ENCODE measurements at places on chromosomes 6 and 20.
A peak's percentile ranks its signal among the peaks of the same experiment; 100 is the strongest.

DNA sequence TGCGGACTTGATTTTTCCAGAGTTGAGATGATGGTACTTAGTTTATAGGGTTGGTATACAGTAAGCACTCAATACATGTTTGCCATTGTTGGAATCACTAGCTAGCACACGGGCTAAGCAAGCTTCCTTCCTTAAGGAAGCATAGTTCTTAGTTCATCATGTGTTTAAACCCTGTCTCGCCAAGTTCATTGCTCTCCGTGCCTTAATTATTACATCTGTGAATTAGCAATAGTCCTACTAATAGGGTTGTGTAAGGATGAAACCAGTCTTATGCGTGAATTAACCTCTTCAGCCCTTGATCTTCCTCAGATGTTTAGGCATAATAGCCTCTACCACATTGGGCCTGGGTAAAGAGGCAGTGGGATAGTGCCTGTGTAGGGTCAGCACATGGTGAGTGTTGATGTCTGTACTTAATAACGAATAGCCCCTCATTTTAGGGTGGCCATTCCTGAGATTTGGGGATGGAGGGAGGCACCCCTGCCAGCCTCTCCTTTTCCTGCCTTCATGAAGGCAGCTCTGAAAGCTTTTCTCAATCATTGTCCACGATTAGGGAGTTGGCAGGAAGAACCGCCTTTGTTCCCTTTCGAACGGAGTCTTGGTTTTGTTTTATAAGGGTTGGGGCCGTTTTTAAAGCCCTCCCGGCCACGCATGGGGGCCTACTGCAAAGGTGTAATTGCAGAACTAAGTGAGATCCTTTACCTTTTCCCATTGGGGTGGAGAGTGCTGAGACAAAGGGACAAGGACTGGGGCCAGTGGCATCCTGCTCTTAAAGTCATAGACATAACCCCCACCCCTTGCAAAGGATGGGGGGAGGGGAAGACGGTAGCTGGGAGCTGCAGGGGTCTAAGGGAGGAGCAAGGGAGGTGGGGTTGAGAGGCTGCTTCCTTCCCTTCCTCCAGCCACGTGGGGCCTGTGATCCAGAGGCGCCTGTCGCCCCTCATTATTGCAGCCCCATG lies 2.1 kb downstream of the DNMT3B start:
- no peak for DNase-seq

DNA sequence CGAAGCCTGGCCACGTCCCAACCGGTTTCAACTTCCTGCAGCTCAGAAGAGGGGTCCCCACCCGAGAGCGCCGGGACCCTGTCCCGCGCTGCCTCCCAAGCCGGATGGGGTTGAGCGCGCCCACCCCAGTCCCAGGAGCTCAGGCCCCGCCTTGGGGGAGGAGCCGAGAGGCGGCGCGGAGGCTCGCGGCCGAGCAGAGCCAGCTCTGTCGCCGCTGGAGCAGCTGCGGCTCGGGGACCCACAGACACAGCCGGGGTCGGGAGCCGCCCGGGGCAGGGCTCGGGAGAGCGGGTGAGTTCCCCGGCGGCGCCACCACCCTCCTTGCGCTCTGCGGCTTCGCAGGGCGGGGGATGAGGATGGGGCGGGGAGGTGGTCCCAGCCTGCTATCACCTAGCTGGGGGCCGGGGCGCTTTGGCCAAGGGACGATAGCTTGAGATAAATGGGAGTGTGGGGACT lies at the start of gene PPP1R16B:
Gene PPP1R16B (plus strand): TSS at position 196 of the 456 bp plus-strand sequence. CDS start 30,229 bp downstream, outside the sequence.
- DNase-seq, result no peak

DNA sequence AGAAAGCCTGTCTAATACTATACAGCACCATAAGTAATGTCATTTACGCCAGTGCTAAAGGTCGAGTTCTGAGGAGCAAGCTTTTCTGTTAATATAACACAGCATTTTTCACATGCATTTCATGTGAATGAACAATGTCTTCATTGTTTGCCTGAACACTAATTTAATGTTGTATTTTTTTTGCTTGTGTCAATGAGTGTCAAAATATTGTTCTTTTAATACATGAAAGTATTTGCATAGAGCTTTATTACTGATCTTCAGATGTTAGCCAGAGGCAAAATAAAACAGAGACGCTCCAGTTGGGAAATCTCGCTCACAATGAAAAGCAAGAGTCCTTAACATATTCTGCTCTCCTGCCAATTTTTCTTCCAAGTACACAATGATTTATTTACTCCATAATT lies 151.8 kb downstream of the FOXC1 start:
- peak; percentile 40 for DNase-seq

DNA sequence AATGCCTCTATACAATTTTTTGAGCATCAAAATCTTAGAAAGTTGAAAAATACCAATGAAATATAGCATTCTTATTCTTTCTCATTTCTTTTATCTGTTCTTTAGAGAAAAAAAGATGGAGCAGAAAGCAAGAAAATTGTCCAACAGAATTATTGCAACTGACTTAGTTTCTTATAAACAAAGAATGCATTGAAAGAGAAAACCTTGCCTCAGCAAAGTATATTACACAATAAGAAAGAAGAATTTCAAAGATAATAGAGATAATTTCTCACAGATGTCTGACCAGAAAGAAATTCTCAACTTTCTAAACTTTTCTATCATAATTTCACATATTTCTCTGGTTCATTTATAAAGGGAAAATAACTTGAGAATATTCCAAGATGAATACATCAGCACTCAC lies 47.0 kb upstream of the PRND start:
- peak; percentile 48 for DNase-seq

DNA sequence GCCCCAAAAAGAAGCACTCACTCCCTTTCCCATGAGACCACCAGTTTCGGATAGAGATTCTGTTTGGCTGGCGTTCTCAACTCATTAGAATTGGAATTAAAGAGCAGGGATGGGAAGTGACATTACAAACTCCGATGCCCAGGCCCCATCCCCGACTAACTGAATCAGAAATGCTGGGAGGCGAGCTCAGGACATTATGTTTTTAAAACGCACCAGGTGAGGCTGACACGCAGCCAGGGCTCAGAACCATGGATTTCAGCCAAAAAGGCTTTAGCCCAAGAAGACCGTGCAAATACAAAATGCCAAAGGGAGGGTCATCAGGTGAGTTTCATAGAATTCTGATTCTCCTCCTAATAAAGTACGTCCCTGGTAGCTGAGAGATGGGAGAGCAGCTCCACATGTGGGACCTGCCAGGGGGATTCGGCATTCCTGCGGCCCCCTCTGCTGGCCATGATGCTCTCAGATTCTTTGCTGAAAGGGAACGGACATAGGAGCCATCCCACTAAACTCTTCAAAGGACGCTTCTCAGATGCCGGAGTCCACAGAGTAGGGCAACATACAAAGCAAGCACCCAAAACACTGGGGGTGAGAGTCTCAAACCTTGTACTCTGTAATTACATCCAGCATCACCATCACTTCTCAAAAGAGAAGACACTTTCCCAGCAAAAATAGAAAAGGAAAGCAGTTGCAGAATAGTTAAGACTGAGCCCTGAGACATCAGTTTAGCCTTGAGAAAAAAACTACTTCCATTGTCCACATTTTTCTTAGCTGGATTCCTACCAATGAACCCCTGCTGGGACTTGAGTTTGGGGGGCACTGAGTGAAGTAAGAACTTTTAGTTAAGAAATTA lies 205.2 kb downstream of the BMP7 start:
- DNase-seq, result peak; percentile 31

- DNase-seq, result no peak
These were observed 36.9 kb upstream of the CD93 start for GRCh38 chr20:23122796-23123655.

DNA sequence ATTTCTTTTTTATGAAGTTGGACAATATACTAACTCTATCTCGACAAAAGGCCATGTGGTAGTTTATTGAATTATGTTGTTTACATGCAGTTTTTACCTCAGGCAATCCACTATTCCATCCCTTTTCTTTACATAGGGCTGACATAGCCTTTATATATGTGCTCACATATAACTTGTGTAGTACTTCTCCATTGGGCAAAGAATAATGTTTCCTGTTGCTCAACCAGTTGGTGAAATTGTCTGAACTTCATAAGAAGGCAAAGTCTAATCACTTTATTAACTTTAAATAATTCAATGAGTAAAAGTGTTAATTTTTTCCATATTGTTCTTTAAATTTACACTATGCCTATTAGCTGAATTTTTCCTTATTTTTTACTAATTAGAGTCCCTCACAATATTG lies 1272.1 kb downstream of the EPHA7 start:
- no peak for DNase-seq

DNA sequence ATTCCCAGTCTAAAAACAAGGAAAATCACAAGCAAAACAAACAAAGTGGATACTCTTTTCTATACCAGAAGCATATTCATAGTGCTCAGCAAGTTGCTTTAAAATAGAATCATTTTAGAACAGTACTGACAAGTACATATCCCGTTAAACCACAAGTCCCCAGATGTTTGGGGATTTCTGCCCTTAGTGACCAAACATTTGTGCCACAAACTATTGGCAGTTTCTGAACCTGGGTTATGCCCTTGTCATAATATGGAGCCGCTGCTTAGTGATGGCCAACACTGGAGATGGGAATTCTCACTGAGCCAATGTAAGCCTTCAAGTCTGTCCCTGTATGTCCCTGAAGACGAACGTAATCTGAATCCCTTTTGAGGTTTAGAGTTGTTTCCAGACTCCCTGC lies 436.7 kb upstream of the JAG1 start:
- no peak for DNase-seq
